HCEC 1CT (cell line): ENCODE measurements at places on chromosomes 5 and 9.

- DNase-seq, result no peak
Observed at GRCh38 chr5:165296401-165297130, 1791.1 kb downstream of the MAT2B start.

DNA sequence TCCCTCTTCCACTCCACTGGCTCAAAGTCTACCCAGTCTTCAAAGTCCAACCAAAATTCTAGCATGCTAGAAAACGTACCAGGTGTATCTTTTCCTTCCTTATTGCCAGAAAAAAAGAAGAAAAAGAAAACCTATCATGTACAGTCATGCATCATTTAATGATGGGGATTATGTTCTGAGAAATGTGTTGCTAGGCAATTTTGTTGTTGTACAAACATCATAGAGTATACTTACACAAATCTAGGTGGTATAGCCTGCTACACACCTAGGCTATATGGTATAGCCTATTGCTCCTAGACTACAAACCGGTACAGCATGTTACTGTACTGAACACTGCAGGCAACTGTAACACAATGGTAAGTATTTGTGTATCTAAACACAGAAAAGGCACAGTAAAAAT is 104.8 kb downstream of the SREK1 start:
- DNase-seq, result no peak

GRCh38 chr9:137110911-137111787 is 3.4 kb downstream of the DPP7 start:
- no peak for DNase-seq

GRCh38 chr5:115774684-115775083 is 41.8 kb downstream of the CDO1 start:
- no peak for DNase-seq

DNA sequence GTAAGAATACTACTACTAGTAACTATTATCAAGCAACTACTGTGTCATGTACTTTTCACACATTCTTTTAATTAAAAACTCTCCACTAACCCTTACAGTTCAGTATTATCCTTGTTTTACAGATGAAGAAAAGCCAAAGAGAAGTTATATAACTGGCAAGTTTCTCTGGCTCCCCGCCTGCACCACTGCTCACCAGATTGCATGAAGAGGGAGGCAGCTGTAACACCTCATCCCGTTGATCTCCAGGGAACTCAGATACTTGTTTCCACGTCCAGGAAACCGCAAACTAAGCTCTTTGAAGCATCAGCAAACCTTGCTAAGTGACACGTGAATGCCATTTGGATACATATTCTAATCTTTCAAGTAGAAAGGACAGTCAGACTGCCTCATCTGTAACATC is 70.3 kb downstream of the RIGI start:
- DNase-seq, result peak; percentile 9

DNA sequence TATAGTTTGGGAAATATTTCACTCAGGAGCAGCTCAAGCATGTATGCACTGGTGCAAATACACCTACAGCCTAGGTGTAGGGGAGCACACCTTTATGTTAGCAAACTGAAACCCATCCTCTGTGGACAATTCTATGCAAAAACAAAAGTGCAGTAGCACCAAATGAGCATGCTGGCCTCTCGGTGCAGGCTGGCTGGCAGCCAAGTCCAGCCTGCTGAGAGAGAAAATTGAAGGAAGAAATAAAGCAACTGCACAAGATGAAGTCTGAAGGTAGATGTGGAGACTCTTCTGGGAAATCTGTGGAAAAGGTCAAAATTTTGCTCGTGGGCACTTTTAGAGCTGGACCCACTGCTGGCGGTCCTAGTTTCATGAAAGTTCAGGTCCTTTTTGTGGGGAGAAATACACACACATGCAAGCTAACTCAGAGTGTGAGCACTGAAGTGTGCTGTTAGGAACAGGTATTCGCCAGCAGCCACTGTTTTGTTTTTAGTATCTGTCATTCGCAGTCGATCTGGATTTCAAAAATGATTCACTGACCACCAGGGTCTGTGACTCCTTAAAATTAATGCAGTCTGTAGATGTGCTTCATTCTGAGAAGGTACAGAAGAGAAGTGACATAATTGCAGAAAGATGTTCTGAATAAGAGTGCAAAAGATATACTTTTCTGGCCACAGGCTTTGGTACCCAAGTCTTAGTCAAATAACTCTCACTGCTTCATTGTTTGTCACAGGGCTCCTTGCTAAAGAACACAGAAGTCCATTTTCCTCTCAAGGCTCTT is 281.7 kb downstream of the PARP8 start:
- DNase-seq, result no peak

GRCh38 chr9:107613321-107613720 is 123.8 kb upstream of the KLF4 start:
- DNase-seq, result no peak

GRCh38 chr5:117947836-117948235 is 1040.5 kb downstream of the DTWD2 start:
- no peak for DNase-seq

- DNase-seq, result peak; percentile 48
Observed at GRCh38 chr5:109191153-109191558, 218.6 kb downstream of the PJA2 start.

DNA sequence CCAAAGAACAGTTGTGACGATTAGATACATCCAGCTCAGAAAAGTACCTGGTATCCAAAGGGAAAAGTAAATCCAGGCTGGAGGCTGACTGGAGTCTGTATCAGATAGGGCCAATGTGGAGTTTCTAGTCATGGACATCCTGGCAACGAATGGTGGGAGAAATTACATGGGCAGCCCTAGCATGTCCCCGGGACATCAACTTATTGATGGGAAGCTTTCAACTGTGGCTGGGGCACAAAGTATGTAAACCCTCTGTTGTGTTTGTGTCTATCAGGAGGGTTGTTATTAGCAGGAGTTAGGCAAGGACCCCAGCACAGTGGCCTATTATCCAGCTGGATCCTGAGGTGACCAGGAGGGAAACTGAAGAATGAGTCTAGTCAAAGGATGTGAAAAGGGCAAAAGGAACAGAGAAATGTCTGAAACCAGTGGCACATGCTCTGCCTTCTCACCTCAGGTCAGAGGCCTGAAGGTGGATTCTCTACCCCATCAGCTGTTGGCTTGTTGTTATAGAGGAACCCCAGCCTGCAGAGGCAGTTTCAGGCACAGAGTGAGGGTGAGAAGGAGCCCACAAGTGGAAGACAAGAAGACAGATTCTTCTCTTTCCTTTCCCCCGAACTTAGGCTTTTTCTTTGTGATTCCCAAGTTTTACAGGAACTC is 19.9 kb downstream of the IFNW1 start:
- no peak for DNase-seq

DNA sequence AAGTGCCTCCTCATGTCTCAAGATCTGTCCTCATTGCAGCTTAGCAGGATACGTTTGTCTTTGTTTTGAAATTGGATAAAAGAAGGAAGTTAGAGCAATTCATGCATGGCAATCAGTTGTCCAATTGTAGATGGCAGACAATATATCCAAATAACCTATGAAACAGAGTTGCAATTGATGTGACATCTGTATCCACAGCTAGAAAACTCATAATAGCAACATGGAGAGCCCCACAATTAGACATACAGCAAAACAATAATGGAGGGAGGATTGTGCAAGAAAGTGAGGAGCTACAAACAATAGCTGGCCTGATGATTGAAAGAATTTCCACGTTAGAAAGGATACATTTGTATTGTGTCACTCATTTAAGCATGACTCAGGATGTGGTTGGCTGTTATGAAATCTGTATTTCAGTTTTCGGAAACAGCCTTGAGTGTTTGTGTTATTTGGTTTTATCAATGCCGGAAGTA is 132.0 kb downstream of the FAM174A start:
- DNase-seq, result peak; percentile 84

- DNase-seq, result peak; percentile 26
Observed at GRCh38 chr5:84379749-84380148, 4.9 kb downstream of the EDIL3 start.

- DNase-seq, result no peak
Observed at GRCh38 chr9:130443840-130444492, 795 bp upstream of the ASS1 start.

- no peak for DNase-seq
Observed at GRCh38 chr5:174642816-174643405, 81.5 kb upstream of the MSX2 start.

GRCh38 chr5:137365126-137365865 is 133.8 kb downstream of the SPOCK1 start:
- DNase-seq, result no peak

DNA sequence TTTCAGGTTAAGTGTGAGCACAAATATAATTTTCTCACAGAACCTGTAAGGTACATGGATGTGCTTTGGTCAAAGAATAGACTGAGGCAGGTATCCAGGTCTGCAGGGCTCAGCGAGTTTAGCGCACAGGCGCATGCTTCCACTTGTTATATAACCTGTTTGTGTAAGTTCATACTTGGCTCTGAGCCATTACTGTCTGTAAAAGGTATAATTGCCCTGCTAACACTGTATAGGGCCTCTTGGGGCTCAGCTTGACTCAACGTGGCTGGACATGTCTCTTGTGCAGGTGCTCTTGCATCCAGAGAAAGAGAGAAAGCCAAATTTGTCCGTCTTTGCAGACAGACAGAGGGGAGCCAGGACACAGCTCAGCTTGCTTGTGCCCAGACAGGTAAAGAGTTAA is 759.6 kb downstream of the MTRR start:
- no peak for DNase-seq

- DNase-seq, result peak; percentile 71
Observed at GRCh38 chr9:71647094-71647591, 121.2 kb downstream of the CEMIP2 start.

- no peak for DNase-seq
Observed at GRCh38 chr5:168614661-168615060, 35.5 kb upstream of the PANK3 start.

GRCh38 chr9:8732367-8733075 is 932.9 kb upstream of the DMAC1 start:
- DNase-seq, result no peak

DNA sequence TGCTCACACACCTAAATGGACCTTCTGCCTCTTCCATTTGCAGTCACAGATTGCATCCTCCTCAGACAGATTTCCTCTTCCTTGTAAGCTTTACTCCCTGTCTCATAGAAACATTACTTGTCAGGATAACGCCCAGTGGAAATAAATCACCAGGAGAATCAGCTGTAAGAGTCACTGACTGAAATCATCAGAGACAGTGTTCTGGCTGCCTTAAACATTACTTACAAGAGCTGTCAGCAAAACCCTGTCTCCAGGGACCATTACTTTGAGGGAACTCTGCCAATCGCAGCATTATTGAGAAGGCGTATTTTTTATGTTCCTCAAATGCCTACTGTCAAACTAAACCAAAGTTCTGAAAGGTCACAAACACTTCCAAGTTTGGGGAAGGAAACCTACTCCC is 5.9 kb downstream of the DPYSL3 start:
- DNase-seq, result peak; percentile 45

GRCh38 chr5:128669803-128670202 is 131.8 kb upstream of the FBN2 start:
- peak; percentile 32 for DNase-seq

DNA sequence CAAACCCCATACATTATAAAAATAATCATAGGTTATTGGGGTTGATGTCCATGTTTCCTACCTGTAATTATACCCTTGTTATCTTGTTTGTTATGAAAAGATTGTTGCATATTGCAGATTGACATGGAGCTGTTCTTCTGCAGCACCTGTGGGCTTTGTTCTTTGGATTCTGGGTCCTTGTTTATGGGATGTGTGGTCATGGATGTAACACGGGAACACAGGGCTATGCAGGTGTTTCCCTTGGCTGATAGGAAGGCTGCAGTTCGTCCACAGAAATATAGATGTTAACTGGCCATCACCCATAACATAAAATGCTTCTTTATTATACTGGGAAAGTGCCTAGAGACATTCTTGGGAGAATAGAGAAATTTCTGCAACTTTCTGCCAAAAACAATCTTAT is 77.9 kb downstream of the FBXL7 start:
- DNase-seq, result no peak

- no peak for DNase-seq
Observed at GRCh38 chr5:104295991-104296390, 733.4 kb upstream of the NUDT12 start.

DNA sequence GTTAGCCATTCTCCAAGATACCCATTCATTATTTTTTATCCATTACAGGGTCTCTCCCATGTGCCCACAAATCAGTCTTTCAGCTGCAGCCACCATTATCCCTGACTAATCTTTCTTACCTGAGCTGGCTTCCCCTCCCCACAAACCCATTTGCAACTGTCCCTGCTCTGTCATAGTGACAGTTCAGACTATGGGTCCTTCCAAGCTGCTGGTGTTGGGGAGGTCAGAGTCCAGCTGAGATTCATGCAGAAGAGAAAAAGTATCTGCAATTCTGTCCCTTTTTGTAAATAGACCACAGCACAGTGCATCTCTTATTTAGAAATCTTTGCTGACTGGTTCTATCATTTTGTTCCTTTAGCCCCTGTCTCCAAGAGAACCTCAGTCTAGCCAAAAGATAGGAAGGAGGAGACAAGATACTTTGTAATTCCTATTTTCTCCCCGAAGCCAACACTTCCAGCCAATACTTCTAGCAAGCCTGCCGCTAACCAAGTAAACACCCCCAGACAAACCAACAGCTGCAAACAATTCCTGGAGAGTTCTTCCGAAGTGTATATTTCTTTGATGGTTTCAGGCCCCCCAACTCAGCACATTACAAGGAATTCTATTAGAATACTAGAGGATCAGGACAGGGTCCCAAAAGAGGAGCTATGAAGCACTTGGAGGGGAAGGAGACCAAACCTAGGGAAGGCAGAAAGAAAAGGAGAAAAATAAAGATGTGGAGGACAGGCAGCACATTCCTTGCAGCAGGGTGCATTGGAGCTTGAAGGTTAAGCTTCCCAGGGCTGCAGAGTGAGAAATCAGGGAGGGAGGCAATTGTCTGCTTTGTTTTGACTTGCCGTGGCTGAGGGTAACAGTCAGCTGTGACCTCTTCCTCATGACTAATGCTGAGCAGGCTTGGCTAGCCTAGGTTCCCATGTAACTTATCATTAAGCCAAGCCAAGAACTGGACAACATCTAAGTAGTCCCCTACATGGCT is 148.5 kb downstream of the SGCD start:
- DNase-seq, result peak; percentile 93

GRCh38 chr5:39711821-39712220 is 287.0 kb upstream of the DAB2 start:
- no peak for DNase-seq

DNA sequence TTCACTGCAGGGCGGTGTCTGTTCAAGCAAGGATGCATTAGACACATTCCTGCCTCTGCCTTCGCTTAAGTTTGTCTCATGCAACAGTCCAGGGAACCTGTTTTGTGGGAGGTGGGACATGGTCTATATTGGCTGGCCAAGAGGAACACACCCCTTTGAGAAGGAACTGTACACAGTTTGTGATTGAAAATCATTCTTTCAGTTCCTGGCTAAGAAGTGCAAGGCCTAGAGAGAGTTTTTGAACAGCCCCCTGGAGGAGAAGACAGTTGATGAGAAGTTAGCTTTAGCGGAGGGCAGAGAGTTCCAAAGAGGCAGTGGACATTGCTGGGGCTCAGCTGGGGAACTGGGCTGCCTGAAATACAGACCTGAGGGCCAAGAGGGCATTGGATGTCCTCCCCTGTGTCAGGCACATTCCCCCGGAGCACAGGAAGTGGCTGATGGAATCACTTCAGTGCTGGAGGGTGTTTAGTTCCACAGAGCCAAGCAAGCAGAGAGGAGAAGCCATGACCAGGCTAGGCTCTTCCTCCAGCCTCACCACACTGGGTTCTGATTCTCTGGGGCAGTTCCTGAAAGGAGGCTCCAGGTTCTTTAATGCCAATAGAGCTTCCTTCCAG is 66.6 kb downstream of the RGS3 start:
- DNase-seq, result no peak

GRCh38 chr5:56456002-56456401 is 222.9 kb upstream of the ANKRD55 start:
- no peak for DNase-seq

- DNase-seq, result no peak
Observed at GRCh38 chr5:28253431-28253830, 1215.0 kb upstream of the CDH9 start.

GRCh38 chr9:114450833-114451706 is 54.2 kb downstream of the WHRN start:
- no peak for DNase-seq
